ENCODE measurements at places on chromosomes 13 and 19. TPM values are rescaled to one million over a fixed set of nuclear protein-coding genes. Genes with fewer than 3 reads are reported as not detected.

The PGLYRP1 gene
- total RNA-seq, result not detected

The DEDD2 gene
- 28.0 TPM for total RNA-seq

The SIRT6 gene
- 118 TPM for total RNA-seq

The PLIN4 gene
- total RNA-seq, result 2.8 TPM

The ACP5 gene
- total RNA-seq, result 35.1 TPM

The PPP1R15A gene
- 31.8 TPM for total RNA-seq

The U2AF1L4 gene
- 19.7 TPM for total RNA-seq

The SHD gene
- 4.6 TPM for total RNA-seq

- peak; percentile 94 for DNase-seq
These were observed 33.5 kb downstream of the ZSWIM9 start for GRCh38 chr19:48203794-48204628.

DNA sequence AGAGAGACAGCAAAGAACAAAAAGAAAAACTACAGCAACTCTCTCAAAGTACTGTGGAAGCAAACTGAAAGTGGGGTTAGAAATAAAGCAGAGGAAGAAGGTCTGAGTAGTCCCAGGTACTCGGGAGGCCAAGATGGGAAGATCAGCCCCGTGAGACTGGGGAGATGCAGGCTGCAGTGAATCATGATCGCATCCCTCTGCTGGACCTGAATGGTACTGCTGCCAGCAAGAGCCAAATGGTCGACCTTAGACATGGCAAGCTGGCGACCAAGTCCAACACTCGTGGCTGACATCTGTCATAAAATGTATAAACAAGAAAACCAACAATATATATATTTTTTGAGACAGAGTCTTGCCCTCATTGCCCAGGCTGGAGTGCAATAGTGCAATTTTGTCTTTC is 33.7 kb upstream of the ZNF724 start:
- DNase-seq, result peak; percentile 77

DNA sequence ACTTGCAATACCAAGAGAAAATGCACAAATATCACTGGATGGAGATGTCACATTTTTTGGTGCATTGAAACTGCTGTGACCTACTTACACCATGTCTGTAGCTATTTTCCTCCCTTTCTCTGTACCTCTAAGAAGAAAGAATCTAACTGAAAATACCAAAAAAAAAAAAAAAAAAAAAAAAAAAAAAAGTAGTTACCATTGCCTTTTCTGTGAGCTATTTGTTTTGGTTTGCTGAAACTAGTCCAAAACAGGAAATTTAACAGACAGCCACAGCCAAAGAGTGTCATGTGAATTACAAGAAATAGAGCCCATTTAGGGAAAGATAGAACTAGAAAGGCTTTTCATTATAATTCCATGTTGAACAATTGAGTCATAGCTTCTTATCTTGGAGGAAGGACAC is 37.3 kb downstream of the TNFSF13B start:
- no peak for DNase-seq

- DNase-seq, result no peak
These were observed 68.7 kb downstream of the MAP4K1 start for GRCh38 chr19:38549061-38549460.

GRCh38 chr19:50401605-50402450 is 16.9 kb upstream of the SPIB start:
- DNase-seq, result no peak

DNA sequence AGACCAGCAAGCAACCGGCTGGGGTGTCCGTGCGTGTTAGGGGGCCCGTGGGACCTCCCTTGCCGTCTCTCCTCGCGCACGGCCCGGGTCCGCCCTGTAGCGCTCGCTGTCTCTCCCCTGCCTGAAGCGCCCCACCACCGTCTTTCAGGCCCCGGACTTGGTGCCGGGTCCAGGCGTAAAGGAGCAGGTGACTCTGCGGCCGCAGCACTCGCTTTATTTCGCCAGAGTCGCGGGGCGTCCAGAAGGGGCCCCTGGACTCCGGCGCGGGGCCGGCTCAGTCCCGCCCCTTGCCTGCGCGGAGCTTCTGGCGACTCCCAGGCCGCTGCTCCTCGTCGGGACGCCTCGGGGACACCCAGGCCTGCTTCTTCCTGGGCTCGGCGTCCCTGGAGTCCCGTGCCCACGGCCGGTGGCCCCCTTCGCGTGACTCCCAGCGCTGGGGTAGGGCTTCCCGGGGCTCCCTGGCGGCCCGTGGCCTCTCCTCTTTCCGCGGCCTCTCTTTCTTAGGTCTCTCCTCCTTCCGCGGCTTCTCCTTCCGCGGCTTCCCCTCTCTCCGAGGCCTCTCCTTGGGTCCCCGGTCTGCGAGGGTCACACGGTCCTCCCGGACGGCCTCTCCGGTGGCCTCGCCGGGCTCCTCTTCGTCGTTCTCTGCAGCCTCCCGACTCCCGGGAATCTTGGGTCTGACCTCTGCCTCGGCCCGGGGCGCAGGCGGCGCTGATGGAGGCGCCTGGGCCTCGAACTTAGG is 3.1 kb downstream of the AMH start:
- DNase-seq, result no peak

GRCh38 chr13:31369213-31369612 is 169.4 kb downstream of the B3GLCT start:
- no peak for DNase-seq

GRCh38 chr19:46378268-46378667 is 31.4 kb downstream of the PPP5C start:
- DNase-seq, result no peak

DNA sequence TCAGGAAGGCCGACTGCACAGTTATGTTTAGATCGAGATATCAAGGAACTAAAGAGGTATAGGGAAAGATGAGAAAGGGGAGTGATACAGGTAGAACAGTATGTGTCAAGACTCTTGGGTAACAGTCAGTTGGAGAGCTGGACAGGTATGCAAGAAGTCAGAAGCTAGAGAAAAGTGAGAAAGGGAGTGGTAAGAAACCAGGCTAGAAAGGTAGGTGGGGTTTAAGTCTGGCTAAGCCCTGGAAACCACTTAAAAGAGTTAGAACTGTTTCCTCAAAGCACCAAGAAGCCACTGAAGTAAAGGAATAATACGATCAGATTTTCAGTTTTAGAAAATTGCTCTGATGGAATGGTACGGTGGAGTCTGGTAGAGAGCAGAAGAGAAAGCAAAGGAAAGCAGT is 196.4 kb downstream of the VWA8 start:
- no peak for DNase-seq

DNA sequence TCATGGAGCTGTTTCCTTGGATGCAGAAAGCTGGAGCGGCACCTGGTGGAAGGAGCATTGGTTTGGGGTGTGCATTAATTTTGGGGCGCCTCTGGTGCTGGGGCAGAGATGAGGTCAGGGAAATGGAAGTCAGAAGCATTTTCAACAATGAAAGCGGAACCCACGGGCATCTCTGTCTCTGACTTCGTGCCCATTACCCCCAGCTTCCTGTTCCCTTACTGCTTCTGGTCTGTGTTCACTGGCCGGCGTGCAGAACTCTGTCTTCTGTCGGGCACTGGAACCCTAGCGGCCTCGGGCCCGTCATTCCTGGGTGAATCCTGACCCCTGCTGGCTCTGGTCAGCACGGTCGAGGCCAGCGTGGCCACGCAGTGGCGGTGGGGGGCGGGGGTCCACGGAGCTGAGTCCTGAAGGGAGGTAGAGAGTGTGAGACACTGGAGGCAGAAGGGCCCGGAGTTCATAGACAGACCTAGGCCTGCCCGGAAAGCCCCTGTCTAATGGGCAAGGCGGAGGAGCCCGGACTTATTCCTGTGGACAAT is 7.9 kb upstream of the LINGO3 start:
- DNase-seq, result peak; percentile 67

DNA sequence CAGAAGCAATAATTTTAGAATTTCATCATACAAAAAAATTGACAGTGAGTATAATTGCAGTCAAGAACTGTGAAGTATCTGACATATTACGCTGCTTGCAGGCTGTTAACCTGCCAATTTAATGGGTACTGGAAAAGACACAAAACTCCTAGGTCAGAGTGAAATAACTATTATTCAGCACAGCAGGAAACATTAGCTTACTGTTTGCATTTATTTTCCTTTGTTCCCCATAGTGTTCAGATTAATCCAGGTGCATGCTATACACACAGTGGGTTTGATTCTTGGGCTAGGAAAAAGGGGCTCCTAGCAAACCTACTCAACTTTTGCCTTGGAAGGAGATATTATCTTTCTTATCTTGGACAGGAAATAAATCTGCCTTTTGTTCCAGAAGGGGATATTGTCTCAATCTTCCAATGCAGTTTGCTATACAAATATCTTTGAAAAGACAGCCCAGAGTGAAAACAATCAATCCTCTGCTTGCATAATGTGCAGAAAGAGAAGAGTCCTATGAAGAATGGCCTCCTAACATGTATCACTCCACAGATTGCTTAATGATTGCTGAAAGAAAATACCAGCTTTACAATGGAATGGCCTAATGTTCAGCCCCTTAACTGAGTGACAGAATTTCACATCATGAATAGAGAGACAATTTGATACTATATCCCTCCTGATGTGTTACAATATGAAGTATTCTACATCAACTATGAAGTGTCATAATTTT is 443.4 kb downstream of the TBC1D4 start:
- no peak for DNase-seq

GRCh38 chr19:48355365-48355954 is 8.3 kb downstream of the TMEM143 start:
- no peak for DNase-seq

DNA sequence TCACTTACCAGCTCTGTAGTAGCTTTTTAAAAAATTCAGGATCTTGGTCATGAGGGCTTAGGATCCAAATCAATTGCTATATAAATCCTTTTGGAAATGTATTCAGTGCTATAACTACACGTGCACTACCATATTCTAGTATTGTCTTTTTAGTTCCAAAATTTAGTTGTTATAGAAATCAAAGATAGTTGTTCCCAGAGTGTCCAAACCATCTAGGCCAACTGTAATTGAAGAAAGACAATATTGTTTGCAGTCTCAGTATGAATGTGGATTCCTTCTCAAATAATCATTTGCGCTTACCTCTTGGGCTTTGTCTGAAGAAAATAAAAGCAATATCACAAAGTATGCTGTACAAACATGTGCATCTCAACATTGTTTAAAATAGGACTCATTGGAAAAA is 184.1 kb upstream of the EDNRB start:
- DNase-seq, result no peak

DNA sequence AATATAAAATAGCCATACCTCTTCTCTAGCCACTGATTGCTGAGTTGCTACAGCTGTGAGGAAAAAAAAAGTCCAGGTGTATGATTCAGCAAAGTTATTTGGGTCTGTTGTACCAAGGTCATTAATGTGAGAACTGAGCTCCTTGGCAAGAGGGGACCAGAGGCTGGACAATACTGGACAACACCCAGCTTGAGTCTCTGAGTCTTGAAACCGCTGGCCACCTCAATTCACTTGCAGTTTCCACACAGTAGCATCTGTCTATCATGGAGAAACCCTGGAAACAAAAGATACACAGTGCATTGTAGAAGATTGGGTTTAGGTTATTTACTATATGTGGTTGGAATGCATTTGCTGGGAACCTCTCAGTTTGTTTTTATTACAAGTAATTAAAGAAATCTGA is 60.4 kb downstream of the WDFY2 start:
- DNase-seq, result no peak

GRCh38 chr19:34350161-34350561 is 14.8 kb upstream of the GPI start:
- no peak for DNase-seq

- no peak for DNase-seq
These were observed 249.6 kb downstream of the ENOX1 start for GRCh38 chr13:43537124-43537523.

DNA sequence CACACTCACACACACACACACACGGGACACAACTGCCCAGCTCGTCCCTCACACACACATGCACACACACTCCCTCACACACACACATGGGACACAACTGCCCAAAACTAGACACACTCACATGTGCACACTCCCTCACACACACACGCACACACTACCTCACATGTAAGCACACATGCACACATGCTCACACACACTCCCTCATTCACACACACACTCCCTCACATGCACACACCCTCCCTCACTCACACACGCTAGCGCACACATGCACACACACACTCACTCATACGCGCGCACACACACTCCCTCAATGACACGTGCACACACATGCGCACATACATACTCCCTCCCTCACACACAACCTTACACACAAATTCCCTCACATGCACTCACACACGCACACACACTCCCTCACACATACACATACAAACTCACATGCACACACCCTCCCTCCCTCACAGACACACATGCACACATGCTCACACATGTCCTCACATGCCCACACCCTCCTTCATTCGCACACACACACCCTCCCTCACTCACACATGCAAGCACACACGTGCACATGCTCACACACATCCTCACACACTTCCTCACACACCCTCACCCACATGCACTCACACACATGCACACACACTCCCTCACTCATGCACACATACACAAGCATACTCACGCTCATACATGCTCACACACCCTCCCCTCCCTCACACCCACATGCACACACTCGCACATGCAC is 9.0 kb upstream of the RASA3 start:
- DNase-seq, result peak; percentile 19

Measured in mucosa of descending colon (tissue), 3 donors.